ENCODE measurements at places on chromosomes 6 and 20.

DNA sequence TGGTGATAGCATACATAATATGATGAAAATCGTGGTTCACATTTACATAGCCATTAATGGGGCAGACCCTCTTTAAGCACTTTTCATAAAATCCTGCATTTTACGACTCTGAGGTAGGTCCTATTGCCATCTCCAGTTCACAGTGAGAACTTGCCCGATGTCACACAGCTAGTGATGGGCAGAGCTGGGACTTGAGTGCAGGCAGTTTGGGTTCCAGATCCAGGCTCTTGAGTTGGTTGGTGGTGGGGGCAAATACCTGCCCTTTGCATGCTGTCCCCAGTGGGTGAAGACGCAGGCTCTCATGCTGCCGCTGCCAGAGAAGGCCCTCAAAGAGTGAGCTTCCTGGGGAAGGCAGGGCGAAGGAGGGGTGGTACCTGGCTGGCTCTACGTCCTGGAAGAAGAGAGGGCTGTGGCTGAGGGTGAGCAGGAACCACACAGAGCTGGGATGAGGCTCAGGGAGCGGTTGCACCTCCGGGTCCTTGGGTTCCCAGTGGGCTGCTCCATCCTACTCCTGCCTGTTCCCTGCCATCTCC lies 6.1 kb upstream of the BAK1 start:
- no peak for DNase-seq

- DNase-seq = no peak
These were observed 51.2 kb upstream of the FANCE start for GRCh38 chr6:35400901-35401311.

GRCh38 chr6:138601128-138601527 lies 101.8 kb upstream of the NHSL1 start:
- DNase-seq = no peak

DNA sequence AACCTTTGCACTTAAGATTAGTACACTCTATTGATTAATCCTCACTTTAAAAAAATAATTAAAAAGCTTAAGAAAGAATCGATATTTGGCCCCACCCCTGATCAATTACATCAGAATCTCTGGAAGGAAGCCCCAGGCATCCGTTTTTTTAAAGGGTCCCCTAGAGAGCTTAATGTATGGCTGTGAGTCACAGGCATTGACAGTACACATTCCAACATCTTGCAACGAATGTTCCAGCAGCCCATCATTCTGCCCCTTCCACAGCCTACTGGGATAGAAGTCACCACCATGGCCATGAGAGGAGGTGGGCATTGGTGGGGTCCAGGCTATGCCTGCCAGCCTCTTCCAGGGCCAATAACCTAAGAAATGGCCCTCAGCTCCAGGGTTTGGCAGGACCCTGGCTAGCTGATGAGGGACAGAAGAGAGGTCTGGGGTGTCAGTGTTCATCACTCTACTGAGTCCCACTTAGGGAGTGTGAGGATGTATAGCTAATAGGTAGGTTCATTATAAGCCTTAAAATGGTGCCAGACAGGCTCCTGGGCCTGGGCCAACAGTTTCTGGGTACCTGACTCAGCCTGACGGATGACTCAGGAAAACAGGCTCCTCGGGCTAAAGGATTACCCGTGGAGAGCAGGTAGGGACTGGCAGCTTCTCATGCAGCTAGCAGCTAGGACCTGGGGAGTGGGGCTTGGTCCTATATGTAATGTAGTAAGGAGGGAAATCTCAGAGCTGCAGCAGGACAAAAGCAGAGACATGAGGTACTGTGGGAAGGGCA lies 40.4 kb downstream of the MDGA1 start:
- no peak for DNase-seq

- DNase-seq = no peak
These were observed 9.8 kb upstream of the SNRPB start for GRCh38 chr20:2480381-2480780.

DNA sequence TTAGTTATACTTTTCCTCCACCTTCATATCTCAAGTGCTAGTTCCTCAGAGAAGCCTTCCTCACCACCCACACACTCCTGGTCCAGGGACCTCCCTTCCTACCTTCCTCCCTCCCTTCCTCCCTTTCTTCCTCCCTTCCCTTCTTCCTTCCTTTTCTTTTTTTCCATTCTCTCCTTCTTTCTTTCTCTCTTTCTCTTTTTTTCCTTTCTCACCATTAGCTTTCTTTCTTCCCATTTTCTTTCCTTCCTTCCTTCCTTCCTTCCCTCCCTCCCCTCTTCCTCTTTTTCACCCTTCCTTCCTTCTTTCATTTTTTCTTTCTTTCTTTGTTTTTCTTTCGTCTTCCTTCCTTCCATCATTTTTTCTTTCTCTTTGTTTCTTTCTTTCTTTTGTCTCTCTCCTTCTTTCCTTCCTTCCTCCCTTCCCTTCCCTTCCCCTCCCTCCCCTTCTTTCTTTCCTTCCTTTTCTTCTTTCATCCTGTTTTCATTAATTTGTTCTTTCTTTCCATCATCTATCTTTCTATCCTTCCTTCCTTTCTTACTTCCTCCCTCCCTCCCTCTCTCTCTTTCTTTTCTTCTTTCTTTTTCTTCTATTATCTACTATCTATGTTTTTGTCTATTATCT lies 416.0 kb downstream of the PLCB1 start:
- DNase-seq = no peak

GRCh38 chr20:8756410-8756809 lies 312.5 kb upstream of the PLCB4 start:
- no peak for DNase-seq

DNA sequence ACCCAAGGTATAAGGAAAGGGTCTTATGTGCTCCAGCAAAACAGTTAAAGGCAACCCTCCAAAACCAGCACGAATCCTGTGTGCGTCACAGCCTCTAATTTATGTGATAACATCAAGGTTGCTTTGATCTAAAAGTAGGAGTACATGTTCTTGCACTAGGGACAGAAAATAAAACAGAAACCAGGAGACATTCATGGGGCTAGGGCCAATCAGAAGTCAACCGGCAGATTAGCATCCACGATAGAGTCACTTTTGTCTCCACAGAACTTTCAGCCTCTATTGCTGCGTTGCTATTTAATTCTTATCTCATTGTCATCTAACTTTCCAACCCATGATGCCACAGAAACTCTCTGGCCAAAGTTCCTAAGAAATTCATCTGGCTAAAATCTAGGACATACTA lies 178.8 kb upstream of the PTCHD4 start:
- no peak for DNase-seq

GRCh38 chr6:113047932-113048331 lies 700.8 kb downstream of the RFPL4B start:
- DNase-seq = no peak

DNA sequence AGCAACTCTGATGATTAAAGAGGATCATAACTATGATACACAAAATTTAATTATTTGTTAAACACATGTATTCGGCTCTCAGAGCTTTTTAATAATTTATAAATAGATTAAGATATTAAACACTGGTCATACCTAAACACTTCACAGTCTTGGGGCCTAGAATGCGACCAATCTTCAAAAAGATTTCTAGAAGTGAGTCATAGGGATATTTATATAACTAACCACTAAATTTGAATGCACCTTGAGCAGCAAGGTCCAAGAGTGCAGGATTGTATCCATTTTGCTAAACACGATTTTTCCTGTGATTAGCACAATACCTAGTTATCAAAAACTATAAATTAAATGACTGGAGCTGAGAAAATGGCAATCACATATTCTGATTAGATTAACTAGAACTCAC lies 709.3 kb downstream of the EPHA7 start:
- no peak for DNase-seq
